ENCODE measurements at places on chromosomes 4 and X. TPM values are rescaled to one million over a fixed set of nuclear protein-coding genes. Genes with fewer than 3 reads are reported as not detected.

PDLIM3 gene
- total RNA-seq = 267 TPM

CYLC1 gene
- total RNA-seq = not detected

DYNLT3 gene
- total RNA-seq = 22.9 TPM

PPID gene
- 33.8 TPM for total RNA-seq

MRPL1 gene
- 37.6 TPM for total RNA-seq

KCNIP4 gene
- 0.23 TPM for total RNA-seq
